ENCODE measurements at places on chromosomes 12 and 14. TPM values are rescaled to one million over a fixed set of nuclear protein-coding genes. Genes with fewer than 3 reads are reported as not detected.

GRCh38 chr12:111424793-111425251 lies 19.1 kb downstream of the SH2B3 start:
- no peak overlapping the region for H3K4me3 ChIP-seq
- H3K36me3 ChIP-seq: peaks cover 34% of the 10 kb centered on the region
- peaks cover 19% of the 10 kb centered on the region for H3K4me1 ChIP-seq
- H3K27ac ChIP-seq: no peak overlapping the region
- H3K27me3 ChIP-seq: no peaks in the 10 kb centered on the region

GRCh38 chr12:104064842-104065427 lies 604 bp downstream of the HCFC2 start:
- peak overlapping the region; percentile 97 for H3K4me3 ChIP-seq
- peak overlapping the region; percentile 59 for H3K27ac ChIP-seq
- H3K4me1 ChIP-seq: peaks cover 16% of the 10 kb centered on the region
- no peak for DNase-seq
- H3K36me3 ChIP-seq: no peaks in the 10 kb centered on the region

Gene TAS2R20
- 2.9 TPM for total RNA-seq

Gene RFLNA
- not detected for total RNA-seq

Gene AMN
- total RNA-seq: 8.2 TPM

DNA sequence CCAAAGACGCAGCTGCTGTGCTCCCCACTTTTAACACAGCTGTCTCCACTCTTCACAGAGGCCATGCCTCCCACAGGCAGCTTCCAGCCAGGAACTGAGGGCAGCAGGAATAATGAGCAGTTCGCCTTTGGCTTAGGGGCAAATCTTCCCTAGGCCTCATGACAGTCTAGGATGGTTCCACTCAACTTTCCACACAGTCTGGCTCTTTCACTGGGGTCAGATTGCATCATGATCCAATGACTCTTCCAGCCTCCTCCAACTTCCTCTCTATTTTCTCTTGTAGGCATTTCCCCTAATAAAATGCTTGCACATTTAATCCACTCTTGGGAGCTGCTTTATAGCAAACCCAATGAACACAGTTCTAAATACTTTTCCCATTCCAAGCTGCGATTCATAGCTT lies 271.6 kb upstream of the ATP2B1 start:
- no peak overlapping the region for H3K4me3 ChIP-seq
- no peaks in the 10 kb centered on the region for H3K4me1 ChIP-seq
- no peak for DNase-seq
- H3K36me3 ChIP-seq: no peaks in the 10 kb centered on the region
- H3K27me3 ChIP-seq: no peaks in the 10 kb centered on the region

All from HepG2 (cell line).